ENCODE measurements at places on chromosomes 6 and 20.

- DNase-seq: no peak
Observed at GRCh38 chr6:139686308-139686707, 311.9 kb upstream of the CITED2 start.

- no peak for DNase-seq
Observed at GRCh38 chr6:157606516-157606915, 216.5 kb upstream of the SNX9 start.

DNA sequence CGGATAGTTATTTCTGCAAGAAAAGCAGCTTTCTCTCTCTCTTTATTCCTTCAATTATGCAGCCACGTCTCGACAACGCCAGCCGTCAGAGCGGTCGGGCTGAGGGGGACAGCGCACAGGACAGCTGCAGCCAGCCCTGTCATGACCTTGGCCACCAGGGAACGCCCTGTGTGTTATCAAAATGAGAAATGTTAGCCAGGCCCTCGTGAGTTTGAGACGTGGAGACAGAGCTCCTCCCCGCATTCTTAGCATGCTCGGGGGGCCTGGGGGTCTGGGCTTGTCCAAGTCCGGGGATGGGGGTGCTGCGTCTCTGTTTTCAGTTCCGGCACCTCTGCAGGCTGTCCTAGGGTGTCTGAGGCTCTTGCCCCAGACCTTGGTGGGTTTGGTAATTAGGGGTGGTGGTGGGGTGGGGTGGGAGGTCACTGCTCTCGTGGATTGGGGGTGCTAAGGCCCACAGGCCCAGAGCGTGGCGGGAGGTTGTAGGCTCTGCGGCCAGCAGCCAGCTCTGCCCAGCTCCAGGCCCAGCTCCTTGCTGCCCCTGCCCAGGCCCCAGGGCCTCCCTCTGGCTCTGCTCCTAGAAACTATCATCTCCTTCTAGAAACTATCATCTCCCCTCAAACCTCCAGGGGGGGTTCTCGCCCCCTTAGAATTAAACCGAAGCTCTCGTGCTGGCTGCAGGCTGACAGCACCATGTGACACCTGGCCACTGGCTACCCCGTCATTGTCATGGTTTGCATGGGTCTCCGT is 54.3 kb upstream of the GATA5 start:
- DNase-seq: no peak

GRCh38 chr20:62945771-62946339 is 6.7 kb upstream of the SLC17A9 start:
- DNase-seq: peak; percentile 41

DNA sequence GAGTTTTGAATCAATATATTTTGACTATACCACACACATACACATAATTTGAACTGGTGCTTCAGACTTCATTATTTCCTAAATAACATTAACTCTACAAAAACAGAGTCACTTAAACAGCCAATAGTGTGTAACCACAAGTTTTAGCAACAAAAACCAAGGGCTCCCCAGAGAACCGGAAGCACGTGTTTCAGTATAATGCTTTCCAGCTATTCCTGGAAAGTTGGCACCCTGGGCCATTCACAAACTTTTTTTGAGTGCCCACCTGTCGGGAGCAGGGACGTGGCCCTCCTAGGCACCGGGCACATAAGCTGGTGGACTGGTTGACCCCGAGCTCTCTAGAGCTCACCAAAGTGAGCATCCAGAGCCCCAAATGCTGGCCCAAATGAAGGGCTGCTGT is 1.9 kb upstream of the SLC35D3 start:
- no peak for DNase-seq

GRCh38 chr6:105209950-105210706 is 30.3 kb upstream of the POPDC3 start:
- DNase-seq: no peak

DNA sequence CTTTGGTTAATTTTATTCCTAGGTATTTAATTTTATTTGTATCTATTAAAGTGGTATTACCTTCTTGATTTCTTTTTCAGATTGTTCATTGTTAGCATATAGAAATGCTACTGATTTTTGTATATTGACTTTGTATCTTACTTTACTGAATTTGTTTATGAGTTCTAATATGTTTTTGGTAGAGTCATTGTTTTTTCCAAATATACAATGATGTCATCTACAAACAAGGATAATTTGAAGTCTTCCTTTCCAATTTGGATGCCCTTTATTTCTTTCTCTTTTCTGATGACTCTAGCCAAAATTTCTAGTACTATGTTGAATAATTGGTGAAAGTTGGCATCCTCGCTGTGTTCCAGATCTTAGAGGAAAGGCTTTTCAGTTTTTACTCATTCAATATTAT is 43.0 kb upstream of the HMGCLL1 start:
- DNase-seq: no peak

GRCh38 chr20:14062786-14063185 is 67.5 kb downstream of the MACROD2 start:
- no peak for DNase-seq

GRCh38 chr20:52799130-52799529 is 173.0 kb upstream of the TSHZ2 start:
- DNase-seq: no peak

DNA sequence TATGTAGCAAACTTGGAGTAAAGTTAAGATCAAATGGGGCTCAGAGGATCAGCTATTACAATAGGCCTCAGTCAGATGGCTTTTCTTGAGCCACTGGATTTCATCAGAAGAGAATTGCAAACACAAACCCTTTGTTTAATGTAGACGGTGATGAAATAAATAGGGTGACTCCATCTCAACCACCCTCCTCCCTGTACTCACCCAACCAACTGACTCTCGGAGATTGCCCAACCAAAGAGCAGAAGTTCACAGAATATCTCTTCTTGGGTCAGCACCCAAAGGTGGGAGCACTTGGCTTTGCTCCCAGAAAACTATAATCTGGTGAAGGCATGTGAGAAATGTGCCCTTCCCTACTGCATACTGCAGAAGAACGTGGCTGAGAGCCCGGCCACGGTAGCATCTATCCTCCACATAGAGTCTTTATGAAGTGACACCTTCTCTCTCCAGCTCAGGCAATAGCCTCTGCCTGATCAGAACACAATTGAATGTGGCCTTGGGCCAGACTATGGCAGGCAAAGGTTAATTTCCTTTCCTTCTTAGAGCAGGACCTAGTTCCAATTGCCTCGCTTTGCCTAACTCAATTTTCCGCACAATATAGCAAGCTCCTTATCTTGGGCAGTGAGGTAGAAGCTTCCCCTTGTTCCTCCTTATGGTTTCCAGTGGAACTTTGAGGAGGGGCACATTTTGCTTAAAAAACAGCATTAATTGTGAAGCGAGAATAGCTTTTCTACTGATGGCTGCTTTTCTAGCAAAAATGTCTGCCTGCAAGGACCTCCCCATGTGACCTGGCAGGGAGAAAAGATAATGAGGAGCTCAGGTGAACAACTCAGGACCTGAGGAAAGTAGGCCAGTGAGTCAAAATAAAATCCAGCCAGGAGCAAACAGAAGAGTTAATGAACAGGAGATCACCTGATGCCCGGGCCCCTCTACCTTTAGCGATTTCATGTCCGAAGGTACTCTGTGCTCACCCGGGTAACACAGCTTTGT is 79.4 kb downstream of the GFOD1 start:
- peak; percentile 61 for DNase-seq

DNA sequence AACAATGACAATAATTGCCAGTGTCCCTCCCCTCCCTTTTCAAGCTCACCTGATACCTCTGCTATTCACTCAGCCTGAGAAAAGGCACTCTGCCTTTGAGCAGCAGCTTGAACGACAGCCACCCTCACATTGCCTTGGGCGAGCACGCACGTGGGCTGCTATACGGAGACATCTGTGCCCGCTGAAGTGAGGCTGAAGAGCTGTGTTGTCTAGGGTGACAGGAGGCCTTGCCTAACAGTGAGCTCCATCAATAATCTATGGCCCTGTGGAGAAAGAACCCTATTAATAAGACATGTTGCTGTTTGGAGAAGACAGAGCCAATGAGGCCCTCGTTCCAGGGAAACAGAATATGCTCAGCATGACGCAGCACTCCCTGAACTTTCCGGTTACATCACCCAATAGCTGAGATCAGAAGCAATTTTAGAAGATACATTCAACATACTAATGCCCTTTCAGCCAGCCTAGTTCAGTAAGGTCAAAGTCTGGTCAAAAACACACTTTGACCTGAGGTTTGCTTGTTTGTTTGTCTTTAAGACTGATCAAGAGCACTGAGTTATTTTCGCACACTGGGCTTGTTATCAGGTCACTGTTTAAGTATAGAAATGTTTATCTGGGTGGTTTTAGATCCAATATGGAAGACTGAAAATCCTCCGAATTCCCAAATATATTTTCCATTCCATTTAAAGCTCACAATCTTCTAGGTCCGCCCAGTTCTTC is 30.6 kb downstream of the RBM24 start:
- no peak for DNase-seq

DNA sequence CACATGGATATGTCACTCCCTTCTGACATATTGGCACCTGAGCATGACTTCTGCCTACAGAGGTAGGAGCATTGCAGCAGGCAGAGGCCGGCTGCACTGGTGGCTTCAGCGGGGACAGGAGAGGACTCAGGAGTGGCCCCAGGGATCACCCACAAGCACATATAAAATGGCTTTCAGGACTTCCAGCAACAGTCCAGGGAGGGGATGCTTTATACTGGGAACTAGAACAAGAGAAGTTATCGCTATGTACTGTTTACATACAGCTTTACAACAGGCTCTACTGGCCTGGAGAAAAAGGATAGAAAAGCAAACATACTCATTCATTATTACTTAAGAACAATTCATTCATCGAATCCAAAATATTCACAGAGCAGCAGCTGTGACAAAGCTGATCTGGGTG is 337.8 kb downstream of the THBS2 start:
- DNase-seq: no peak

DNA sequence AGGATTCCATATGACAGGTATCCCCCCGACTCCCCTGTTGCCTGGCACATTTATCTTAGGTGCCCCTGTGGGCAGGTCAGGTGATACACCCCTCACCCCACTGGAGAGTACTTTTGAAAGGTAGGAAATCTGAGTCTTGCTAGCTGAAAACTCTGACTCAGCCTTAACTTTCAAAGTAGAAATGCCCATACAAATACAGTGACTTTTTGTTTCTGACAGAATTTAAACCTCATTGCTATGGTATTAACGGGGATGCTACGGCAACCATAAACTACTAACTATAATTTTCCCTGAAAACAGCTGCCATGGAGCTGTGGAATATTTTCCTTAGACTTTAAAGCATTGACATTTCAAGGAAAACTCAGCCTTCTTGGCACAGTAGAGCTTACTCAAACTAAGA is 536.0 kb downstream of the RFPL4B start:
- DNase-seq: no peak

Data from Right ventricle myocardium superior (tissue), 1 donor.